ENCODE measurements at places on chromosomes 7 and 10.
A peak's percentile ranks its signal among the peaks of the same experiment; 100 is the strongest.

DNA sequence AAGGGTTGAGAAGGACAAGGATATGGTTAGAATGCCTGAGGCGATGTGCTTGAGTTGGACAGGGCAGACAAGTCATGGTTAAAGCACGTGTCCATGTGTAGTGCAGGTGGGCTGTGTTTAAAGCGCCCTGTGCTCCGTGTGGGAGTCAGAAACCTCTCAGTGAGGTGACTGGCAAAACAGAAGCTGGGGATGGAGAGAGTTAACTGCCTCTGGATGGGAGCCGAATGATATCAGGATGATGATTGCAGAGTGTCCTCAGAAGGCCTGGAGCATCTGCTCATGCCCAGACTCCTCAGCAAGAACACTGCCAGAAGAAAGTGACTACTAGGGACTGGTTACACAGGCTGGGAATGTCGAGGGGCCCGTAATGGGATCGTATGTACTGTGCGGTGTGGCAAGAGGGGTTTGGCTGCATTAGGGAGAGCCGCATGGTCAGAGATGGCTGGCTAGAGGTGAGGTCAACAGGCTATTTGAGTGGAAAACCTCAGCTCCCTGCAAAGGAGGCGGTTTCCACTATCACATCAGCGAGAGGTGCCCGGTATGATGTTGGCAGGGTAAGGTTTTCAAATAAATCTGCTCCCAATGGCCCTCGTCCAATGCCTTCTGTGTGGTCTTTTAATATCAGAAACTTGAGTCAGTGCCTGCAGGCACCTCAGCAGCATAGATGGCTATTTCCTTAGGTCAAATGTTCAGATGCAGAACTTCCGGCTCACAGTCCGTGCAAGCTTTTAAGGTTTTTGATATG, 26.1 kb upstream of the MRC1 start:
- no peak for DNase-seq

DNA sequence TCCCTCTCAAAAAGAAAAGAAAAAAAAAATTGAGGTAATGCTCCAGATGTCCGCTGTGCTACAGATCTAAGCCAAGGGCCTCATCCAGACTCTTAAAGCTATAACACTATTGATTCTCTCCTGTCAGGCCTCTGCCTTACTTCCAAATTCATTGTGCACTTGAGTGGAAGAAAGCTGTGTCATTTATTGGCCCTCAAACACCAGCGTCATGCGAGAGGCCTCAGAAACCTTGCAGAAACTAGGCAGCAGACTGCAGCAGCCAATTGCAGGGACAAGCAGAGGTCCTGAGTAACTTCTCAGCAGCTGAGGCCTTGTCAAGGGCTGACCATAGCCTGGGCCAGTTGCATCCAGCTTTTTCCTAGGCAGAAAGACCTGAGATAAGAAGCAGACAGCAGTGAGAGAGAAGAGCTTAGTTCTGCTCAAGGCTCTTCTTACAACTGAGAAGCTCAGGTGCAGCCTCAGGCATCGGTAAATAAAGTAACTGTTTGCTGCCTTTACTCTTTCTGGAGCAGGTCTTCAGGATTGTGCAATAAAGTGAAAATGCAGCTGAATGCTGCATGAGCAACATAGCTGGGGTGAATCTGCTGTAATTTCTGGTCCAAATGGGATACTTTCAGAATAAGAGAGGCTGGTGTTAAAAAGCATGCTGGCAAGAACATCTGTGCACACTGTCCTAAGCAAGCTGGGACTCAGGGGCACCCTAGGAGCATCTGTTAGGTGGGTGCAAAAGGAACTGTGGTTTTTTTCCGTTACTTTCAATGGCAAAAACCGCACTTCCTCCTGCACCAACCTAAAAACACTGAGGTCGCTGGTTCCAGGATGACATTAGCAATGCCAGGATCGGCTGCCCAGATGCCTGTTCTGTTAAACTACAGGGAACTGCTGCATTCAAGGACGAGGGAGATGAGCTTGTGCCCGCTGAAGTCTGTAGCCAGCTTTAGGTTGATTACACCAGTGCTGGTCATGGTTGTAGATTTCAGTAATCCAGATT, 181.8 kb upstream of the PFKP start:
- peak; percentile 8 for DNase-seq

GRCh38 chr10:61896854-61897661, 4.4 kb upstream of the ARID5B start:
- DNase-seq, result peak; percentile 60

DNA sequence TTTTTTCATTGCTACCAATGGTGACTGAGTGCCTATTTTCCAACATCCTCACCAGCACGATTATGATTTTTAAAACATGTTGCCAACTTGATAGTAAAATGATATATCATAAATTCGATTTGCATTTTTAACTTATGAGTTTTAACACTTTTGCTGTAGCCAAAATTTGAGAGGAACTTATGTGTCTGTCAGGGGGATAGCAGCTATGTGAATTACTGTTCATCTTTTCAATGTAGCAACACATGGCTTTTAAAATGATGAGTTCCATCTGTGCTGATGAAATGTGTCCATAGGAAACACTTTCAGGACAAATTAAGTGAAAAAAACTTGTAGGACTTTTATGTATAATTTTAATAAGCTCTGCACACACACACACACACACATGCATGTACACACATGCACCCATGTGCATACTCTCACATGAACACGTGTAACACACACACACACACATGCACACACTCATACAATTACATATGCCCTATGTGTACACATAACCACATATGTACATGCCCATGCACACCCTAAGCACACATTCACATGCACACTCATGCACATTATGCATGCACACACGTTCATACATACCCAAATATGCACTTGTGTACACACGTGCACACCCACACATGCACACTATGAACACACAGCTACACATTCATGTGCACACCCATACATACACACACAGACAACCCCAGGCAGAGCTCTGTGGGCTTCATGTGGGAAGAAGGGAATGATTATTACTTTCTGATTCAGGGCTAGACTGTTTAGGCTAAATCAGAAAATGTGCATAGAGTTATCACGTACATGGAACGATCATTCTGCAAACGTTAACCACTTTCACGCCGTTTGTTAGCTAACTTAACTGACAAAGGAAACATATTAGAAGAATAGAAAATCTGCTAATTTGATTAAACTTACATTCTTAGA, 68.9 kb downstream of the C10orf143 start:
- DNase-seq, result no peak

- no peak for DNase-seq
These were observed 23.2 kb downstream of the KPNA7 start for GRCh38 chr7:99184532-99185218.

DNA sequence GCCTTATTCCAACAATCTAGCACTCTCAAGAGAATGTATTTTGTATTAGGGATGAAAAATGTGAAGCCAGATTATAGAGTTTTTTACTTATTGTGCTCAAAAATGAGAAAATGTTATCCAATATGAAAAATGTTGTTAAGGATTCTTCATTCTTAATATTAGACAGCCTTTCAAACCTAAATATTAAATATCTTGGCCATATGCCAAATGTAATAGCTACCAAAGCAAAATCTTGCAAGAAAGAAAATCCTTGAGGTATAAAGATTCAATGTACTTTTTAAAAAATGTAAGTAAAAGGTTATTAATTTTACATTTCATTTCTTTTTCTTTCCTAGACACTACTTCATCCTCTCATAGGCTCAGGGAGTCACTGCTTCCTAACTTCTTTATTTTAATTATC, 33.4 kb downstream of the MET start:
- no peak for DNase-seq

DNA sequence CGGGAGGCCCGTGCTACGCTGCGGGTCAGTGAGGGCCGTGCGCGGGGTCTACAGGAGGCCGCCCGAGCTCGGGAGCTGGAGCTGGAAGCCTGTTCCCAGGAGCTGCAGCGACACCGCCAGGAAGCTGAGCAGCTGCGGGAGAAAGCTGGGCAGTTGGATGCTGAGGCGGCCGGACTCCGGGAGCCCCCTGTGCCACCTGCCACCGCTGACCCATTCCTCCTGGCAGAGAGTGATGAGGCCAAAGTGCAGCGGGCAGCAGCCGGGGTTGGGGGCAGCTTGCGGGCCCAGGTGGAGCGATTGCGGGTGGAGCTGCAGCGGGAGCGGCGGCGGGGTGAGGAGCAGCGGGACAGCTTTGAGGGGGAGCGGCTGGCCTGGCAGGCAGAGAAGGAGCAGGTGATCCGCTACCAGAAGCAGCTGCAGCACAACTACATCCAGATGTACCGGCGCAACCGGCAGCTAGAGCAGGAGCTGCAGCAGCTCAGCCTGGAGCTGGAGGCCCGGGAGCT, 7.0 kb downstream of the LZTS2 start:
- DNase-seq, result no peak

GRCh38 chr7:97835296-97836138, 36.7 kb downstream of the ASNS start:
- peak; percentile 64 for DNase-seq

GRCh38 chr10:43403911-43404703, 4.9 kb downstream of the HNRNPF start:
- no peak for DNase-seq

GRCh38 chr10:29804025-29804852, 169.5 kb upstream of the SVIL start:
- DNase-seq, result peak; percentile 17

DNA sequence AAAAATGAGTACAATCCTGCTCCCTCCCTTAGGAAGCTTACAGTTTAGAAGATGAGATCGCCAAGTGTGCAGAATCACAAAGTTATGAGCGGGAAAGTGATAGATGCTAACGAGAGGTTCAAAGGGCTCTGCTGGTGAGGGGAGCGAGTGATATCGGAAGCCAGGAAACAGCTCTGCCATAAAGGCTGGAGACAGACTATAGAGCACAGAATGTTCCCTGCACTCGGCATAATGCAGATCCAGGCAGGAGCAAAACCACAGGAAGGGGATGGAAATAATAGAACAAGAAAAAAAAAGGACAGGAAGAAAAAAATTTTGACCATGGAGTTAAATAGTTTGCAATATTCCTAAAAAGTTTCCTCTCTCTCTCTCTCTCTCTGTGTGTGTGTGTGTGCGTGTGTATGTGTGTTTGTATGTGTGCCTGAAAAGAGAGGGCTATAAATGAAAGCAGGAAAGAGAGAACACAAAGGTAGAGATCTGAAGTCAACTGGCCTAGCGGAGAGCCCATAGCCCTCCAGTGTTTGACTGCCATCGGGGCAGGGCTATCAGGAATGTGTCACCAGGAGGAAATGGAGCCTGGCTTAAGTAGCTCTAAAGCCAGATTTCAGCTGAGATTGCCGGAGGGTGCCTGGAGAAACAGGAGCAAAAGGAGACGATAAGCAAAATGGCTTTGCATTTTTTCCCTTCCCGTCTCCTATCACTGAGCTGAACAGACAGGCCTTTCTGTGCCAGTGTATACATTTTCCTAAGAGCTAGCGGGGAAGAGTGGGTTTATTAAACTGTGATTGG, 175.8 kb upstream of the LYZL1 start:
- no peak for DNase-seq

GRCh38 chr7:51031216-51031615, 248.5 kb upstream of the GRB10 start:
- DNase-seq, result no peak

DNA sequence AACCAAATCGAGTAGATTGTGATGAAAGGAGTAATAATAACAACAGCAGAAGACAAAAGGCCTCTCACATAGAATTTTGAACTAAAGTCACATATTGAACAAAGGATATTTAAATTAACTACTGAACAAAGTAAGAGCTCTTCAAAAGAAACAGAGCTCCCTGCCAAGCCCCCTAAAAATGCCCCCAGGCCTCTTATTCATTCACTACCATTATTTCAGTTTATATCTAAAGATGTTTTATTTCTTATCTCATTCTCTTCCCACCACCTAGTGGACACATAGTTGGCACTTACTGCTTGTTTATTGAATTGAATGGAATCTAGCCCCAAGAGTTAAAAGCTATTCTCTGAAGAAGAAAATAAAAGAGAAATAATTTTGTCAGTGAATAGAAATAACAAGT, 37.4 kb downstream of the VCL start:
- DNase-seq, result no peak

DNA sequence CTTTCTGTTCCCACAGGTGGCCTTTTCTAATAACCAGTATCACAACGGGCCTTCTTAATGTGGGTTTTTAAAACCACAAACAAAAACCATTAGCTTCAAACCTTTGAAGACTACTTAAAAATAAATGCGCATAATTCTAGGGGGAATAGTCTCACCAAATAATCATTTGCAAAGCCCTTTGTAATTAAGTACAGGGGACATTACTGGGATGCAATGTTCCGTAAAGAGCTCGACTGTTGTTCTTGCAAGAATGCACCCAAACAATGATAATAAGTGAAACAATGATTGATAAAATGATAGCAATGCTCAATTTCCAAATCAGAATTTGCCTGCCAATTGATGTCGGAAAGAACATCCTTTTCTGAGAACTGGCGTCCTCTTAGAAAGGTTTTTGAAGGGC, 589.1 kb upstream of the ADARB2 start:
- no peak for DNase-seq

- no peak for DNase-seq
These were observed 16.7 kb upstream of the SLC26A4 start for GRCh38 chr7:107643938-107644308.

GRCh38 chr10:70355051-70356021, 27.1 kb downstream of the LRRC20 start:
- DNase-seq, result no peak

GRCh38 chr10:5525561-5526341, 990 bp downstream of the CALML3 start:
- DNase-seq, result no peak

- DNase-seq, result no peak
These were observed 66.3 kb upstream of the SP4 start for GRCh38 chr7:21361413-21362125.

- no peak for DNase-seq
These were observed 55.4 kb downstream of the TNS3 start for GRCh38 chr7:47526466-47526865.

GRCh38 chr7:128807191-128807590, 15.4 kb downstream of the CCDC136 start:
- DNase-seq, result no peak

DNA sequence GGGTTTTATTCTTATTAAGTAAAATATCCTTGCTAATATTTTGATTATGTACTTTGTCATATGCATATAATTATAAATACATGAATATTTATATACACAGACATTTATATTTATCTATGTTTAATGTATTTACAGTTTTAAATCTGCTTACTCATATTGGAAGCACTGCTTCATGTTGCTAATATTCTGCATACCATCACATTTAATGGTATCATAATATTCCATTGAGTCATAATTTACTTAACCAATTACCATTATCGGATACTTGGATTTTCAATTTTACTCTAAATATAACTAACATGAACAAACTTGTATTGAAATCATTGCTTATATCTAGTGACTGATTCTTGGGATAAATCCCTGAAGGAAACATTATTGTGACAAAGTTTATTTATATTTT, 155.2 kb downstream of the MBL2 start:
- no peak for DNase-seq

DNA sequence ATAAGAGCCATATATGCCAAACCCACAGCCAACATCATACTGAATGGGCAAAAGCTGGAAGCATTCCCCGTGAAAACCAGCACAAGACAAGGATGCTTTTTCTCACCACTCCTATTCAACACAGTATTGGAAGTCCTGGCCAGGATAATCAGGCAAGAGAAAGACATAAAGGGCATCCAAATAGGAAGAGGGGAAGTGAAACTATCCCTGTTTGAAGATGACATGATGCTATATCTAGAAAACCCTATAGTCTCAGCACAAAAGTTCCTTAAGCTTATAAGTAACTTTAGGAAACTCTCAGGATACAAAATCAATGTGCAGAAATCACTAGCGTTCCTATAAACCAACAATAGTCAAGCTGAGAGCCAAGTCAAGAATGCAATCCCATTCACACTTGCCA, 23.8 kb upstream of the STARD3NL start:
- DNase-seq, result no peak

GRCh38 chr10:133590226-133590969, 25.0 kb upstream of the SYCE1 start:
- DNase-seq, result no peak

- no peak for DNase-seq
These were observed 144.4 kb downstream of the KIAA1217 start for GRCh38 chr10:24353319-24353718.
